Endothelial cell (in vitro differentiated cells): ENCODE measurements at places on chromosomes 16 and 17. TPM values are rescaled to one million over a fixed set of nuclear protein-coding genes. Genes with fewer than 3 reads are reported as not detected.

The CHD9NB gene
- total RNA-seq: 2.0 TPM

The ZNF646 gene
- 25.5 TPM for total RNA-seq

The PRDM7 gene
- not detected for total RNA-seq

The MYO15A gene
- total RNA-seq: 1.6 TPM

DNA sequence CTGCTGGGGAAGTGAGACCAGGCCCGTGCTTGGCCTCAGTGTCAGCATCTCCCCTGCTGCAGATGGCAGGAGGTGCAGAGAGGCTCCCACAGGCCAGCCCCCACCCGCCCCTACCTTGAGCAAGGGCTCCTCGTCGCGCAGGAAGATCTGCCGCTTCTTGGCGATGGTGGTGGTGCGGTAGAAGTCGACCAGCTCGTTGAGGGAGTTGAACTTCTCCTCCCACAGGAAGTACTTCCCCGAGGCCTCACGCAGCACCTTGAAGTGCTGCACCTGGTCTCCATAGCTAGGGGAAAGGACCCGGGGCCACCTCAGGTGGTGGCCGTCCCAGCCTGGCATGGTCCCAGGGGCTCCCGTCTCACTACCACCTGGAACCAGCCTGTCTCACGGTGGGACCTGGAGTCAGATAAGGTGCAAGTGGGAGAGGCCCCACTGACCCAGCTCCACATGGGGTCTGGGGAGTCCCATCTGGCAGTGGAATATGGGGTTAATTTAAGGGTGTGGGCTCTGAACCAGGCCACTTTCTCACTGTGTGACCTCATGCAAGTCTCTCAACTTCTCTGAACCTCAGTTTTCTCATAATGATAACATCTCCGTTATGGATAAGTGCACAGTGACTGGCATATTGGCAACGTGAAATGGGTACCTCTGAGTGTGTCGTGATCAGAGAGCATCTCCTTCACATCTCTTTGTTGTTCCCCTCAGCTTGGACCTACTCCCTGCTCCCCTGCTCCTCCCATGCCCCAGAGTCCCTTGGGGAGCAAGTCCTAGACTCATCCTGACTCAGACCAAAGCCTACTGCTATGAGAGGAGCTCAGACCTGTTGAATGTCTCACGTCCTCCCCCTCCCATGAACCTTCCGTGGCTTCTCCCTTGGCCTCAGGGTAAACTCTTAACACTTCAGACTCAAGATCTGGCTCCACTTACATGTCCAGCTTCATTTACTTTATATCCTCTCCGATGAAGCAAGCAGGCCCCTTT lies 19.8 kb upstream of the FAM83G start:
- peak overlapping the region; percentile 45 for H3K4me3 ChIP-seq
- peaks cover 4% of the 10 kb centered on the region for H3K4me1 ChIP-seq
- no peak for DNase-seq
- peaks cover 16% of the 10 kb centered on the region for H3K27me3 ChIP-seq
- peak overlapping the region; percentile 78 for H3K27ac ChIP-seq
- peaks cover 22% of the 10 kb centered on the region for H3K36me3 ChIP-seq

DNA sequence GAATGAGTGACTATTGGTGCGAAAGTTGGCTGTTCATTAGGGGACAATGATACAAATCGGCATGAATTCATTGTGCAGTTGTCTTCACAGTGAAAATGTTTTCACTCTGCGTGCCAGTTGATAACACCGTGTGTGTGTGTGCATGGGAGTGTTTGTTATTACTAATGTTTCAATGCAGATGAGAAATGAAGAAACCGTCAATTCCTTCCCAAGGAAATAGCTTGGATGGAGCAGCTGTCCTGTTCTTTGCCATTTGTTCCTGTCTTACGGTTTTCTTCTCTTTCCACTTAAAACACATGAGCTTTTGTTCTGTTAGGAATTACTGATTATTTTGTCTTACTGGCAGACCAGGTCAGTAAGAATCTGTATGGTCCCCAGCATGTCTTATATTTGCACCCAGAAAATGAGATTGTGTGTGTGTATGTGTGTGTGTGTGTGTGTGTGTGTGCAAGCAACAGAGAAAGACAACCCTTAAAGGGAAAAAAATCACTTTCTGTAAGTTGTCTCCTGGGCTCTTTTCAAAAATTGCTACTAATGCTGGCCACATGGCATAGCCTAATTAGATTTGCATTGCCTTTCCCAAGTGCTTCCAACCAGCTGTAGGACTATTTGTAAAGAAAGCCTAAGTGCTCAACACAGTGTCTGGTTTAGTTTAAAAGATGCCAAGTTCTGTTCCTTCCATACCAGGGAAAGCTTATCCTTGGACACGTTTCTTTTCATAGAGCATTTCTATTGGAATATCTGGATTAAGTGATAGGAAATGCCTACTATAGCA lies 23.8 kb downstream of the SHISA9 start:
- no peaks in the 10 kb centered on the region for H3K36me3 ChIP-seq
- H3K4me1 ChIP-seq: no peaks in the 10 kb centered on the region
- no peaks in the 10 kb centered on the region for H3K27me3 ChIP-seq
- no peak overlapping the region for H3K4me3 ChIP-seq
- H3K27ac ChIP-seq: no peak overlapping the region
- no peak for DNase-seq

DNA sequence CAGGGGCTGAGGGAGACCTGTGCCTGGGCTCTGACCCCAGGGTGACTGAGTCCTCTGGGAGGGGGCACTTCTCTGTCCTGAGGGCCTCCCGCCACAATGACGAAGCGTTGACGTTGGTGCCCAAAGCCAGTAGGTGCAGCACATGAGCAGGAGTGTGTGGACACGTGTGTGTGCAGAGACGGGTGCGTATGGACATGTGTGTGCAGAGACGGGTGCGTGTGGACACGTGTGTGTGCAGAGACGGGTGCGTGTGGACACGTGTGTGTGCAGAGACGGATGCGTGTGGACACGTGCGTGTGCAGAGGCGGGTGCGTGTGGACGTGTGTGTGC lies 726 bp upstream of the CD7 start:
- DNase-seq: no peak
- H3K27me3 ChIP-seq: peaks cover 4% of the 10 kb centered on the region
- H3K4me3 ChIP-seq: no peak overlapping the region
- H3K36me3 ChIP-seq: no peaks in the 10 kb centered on the region
- peaks cover 2% of the 10 kb centered on the region for H3K4me1 ChIP-seq

DNA sequence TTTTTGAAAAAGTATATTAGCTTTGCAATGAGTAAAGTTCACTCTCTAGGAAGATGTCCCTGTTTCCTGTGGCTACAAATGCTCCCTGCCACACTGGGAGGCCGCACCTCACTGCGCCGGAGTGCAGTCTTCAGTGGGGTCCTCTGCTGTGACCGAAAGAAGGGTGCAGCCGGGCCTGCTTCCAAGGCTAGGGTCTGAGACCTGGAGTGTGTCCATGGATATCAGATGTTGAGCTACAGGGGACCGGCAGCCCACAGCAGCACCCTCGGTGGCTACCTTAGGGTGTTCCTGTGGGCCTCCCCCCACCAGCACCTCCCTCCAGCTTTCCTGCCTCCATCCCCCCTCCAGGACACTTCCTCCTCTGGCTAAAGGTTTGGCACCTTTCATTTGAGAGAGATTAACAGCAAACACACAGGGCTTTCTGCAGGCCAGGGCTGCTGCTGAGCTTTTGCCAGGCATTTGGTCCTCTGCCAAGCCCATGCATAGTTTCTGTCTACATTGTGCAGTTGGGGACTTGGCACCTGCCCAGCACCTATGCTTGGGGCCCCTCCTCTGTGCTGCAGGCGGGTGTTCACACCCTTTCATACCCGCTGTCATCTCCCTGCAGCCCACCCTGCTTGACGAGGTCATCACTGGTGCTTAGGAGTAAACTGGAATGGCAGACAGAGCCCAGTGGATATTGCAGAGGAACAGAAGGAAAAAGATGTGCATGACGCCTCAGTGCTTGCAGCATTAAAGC lies 33.8 kb upstream of the CRISPLD2 start:
- no peaks in the 10 kb centered on the region for H3K4me1 ChIP-seq
- H3K36me3 ChIP-seq: no peaks in the 10 kb centered on the region
- peaks cover under 1% of the 10 kb centered on the region for H3K27me3 ChIP-seq

DNA sequence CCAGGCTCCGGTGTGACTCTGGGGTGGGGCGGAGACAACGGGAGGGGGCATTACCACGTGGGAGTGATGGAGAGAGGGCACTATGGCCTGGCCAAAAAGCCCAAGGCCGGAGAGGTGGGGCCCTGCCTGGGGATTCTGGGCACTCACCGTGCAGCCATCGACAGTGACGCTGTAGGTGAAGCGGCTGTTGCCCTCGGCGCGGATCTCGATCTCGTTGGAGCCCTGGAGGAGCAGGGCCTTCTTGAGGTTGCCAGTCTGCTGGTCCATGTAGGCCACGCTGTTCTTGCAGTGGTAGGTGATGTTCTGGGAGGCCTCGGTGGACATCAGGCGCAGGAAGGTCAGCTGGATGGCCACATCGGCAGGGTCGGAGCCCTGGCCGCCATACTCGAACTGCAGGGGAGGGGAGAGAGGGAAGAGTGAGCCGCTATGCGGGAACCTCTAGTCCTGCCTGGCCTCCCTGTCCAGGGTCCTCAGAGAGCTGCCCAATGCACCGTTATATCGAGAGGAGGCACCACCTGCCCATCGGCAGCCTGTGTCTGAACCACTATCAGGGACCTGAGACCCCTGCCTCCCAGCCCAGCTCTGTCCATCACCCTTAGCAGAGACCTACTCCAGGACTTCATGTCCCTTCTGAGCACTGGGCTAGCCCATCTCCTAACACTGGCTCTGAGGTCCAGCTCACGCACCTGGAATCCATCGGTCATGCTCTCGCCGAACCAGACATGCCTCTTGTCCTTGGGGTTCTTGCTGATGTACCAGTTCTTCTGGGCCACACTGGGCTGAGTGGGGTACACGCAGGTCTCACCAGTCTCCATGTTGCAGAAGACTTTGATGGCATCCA lies 15.6 kb downstream of the COL1A1 start:
- H3K27me3 ChIP-seq: peaks cover 9% of the 10 kb centered on the region
- H3K4me3 ChIP-seq: no peak overlapping the region
- DNase-seq: no peak
- no peaks in the 10 kb centered on the region for H3K36me3 ChIP-seq

- H3K36me3 ChIP-seq: no peaks in the 10 kb centered on the region
- peak overlapping the region; percentile 95 for H3K27ac ChIP-seq
- H3K4me3 ChIP-seq: peak overlapping the region; percentile 60
- H3K27me3 ChIP-seq: no peaks in the 10 kb centered on the region
- peak; percentile 60 for DNase-seq
These were observed 275.5 kb upstream of the IRX5 start for GRCh38 chr16:54655121-54655590.

DNA sequence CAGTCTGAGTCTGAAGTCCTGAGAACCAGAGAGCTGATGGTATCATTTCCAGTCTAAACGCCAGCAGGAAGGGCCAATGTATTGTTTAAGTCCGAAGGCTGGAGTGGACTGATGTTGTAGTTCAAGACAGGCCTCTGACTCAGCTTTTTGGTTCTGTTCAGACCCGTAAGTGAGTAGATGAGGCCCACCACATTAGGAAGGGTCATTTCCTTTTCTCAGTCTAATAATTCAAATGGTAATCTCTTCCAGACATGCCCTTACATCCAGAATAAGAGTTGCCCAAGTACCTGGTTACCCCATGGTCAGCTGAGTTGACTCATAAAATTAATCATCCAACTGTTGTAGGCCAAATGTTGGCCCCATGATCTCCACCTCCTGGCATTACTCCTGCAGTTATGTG lies 442.6 kb upstream of the HSBP1 start:
- no peak for DNase-seq
- no peak overlapping the region for H3K4me3 ChIP-seq
- no peak overlapping the region for H3K27ac ChIP-seq
- H3K4me1 ChIP-seq: no peaks in the 10 kb centered on the region
- peaks cover 2% of the 10 kb centered on the region for H3K27me3 ChIP-seq

DNA sequence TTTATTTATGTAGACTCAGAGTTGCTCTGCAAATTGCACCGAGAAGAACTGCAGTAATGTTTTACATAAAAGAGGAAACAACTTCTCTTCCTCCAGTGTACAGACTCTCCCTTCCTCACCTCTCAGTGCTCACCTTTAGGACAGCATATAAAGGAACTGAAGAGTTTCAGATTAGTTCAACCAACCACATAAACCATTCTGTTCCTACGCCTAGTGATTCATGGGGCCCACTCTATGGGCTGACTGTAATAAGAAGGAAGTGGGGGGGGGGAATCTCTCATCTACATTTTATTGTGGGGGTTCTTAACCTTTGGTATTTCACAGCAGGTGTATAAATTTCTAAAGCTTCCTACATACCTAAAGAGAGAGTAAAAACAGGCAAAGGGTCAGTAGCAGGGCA lies 18.3 kb downstream of the ZSWIM7 start:
- peaks cover 35% of the 10 kb centered on the region for H3K36me3 ChIP-seq
- no peak for DNase-seq
- peaks cover 6% of the 10 kb centered on the region for H3K4me1 ChIP-seq
- H3K27ac ChIP-seq: no peak overlapping the region
- H3K27me3 ChIP-seq: peaks cover 2% of the 10 kb centered on the region
- H3K4me3 ChIP-seq: no peak overlapping the region

GRCh38 chr17:81083125-81083765 lies 48.3 kb downstream of the BAIAP2 start:
- no peak for DNase-seq
- no peak overlapping the region for H3K4me3 ChIP-seq
- peaks cover 5% of the 10 kb centered on the region for H3K36me3 ChIP-seq
- peaks cover 11% of the 10 kb centered on the region for H3K27me3 ChIP-seq
- H3K27ac ChIP-seq: peak overlapping the region; percentile 48

- H3K27me3 ChIP-seq: peaks cover 7% of the 10 kb centered on the region
- peak overlapping the region; percentile 100 for H3K4me3 ChIP-seq
- peaks cover 29% of the 10 kb centered on the region for H3K36me3 ChIP-seq
- peaks cover 34% of the 10 kb centered on the region for H3K4me1 ChIP-seq
- H3K27ac ChIP-seq: peak overlapping the region; percentile 96
These were observed 1.5 kb downstream of the PIP4K2B start for GRCh38 chr17:38797828-38798227.

GRCh38 chr16:57624806-57625500 lies 3.5 kb upstream of the ADGRG1 start:
- no peak overlapping the region for H3K4me3 ChIP-seq
- peaks cover 2% of the 10 kb centered on the region for H3K27me3 ChIP-seq
- DNase-seq: no peak
- H3K27ac ChIP-seq: no peak overlapping the region
- H3K36me3 ChIP-seq: peaks cover 4% of the 10 kb centered on the region
- H3K4me1 ChIP-seq: peaks cover 6% of the 10 kb centered on the region
